Cardiac fibroblast (primary cell): ENCODE measurements at places on chromosomes 7 and 10.

- DNase-seq, result no peak
Observed at GRCh38 chr7:17497136-17497535, 198.7 kb downstream of the AHR start.

DNA sequence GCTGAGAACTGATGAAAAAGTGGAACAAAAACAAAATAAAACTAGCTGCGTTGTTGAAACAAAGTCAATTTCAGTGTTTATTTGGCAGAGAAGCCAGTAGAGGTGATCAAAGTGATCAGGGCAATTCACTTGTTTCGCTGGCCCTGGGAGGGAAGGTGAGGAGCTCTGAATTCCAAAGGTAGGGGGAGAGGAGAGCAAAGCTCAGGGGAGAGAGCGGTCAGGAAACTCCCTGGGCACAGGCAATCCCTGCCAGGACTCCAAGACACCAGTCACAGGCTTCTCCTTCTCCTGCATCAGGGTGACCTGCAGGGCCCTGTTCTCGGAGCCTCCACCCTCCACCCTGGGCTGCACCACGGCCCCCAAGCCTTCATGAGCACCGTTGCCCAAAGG lies 6.8 kb upstream of the KIAA1217 start:
- no peak for DNase-seq

GRCh38 chr10:103930881-103931280 lies 12.9 kb upstream of the STN1 start:
- DNase-seq, result no peak

DNA sequence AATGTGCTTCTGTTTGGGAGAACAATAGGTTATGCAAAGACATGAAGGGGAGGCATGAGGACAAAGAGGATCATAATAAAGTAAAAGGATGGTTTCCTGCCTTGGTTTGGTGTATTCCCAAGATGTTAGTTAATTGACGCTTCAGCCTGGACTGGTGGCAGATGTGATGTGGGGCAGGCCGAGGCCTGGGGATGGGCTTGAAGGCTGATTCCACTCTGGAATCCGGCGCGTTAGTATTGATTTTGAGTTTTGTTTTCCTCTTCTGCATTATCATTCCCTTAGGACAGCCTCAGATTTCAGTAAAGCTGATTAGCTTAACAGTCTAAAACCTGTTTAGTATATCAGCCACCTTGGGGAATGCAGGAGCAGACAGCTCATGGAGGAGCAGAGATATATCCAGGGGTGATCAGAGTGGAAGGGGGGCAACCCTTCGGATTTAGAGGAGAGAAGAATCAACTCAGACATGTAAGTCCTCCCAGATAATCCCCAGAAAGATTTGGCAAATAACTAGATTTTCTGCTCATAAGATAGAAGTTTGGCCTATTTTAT lies 159.8 kb upstream of the MTPN start:
- no peak for DNase-seq

DNA sequence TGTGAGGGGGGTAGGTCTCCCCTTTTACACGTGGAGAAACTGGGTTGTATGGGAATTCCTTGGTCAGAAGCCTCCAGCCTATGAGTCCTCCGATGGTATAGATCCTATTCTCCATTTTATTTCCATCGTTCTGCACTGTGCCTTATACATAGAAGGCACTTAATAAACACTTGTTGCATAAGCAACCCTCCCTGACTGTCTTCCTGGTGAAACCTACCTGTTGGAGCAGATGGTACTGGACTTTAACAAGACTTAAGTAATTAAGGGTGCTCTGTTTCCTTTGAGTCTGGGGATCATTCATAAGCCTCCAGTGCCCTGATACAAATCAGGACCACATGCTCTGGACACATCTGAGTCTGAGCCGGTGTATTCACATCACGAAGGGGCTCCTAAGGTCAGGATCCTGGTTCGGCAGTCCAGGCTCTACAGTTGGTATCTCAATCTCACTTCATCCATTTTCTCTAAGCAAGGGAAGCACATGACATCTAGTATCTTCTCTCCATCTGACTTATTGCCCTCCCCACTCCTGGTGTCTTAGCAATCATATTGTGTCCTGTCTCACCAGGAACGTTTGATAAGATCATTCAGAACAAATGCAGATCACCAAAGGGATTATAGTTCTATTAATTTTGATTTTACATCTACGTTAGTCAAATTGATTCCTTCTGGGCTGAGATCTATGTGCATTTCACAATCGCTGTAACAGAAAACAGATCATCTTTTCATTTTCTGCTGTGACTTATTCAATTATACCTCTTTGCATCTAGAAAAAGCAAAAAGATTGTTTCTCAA lies 22.8 kb upstream of the EZH2 start:
- DNase-seq, result no peak

GRCh38 chr10:113905756-113906155 lies 51.3 kb downstream of the NHLRC2 start:
- DNase-seq, result no peak

- no peak for DNase-seq
Observed at GRCh38 chr10:116723428-116724281, 18.7 kb downstream of the HSPA12A start.

DNA sequence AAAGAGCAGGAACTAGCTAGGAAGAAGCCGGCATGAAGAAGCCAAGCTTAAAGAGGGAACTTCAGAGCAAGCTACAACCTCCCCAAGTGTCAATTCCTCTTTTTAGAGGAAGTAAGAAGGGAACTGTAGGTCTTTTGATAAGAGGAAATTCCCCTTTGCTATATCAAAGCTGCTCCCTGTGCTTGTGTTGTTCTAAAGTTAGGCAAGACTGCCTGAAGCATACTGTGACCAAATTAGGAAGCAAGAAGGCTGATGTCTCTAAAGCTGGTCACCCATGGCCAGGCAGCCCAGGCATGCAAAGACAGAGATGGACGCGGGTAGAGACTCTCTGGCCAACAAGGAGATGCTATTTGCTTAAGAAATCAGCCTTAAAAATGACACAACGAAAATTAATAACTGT lies 87.9 kb downstream of the RNF216 start:
- DNase-seq, result peak; percentile 89

- DNase-seq, result no peak
Observed at GRCh38 chr7:154867068-154867467, 135.9 kb downstream of the PAXIP1 start.

DNA sequence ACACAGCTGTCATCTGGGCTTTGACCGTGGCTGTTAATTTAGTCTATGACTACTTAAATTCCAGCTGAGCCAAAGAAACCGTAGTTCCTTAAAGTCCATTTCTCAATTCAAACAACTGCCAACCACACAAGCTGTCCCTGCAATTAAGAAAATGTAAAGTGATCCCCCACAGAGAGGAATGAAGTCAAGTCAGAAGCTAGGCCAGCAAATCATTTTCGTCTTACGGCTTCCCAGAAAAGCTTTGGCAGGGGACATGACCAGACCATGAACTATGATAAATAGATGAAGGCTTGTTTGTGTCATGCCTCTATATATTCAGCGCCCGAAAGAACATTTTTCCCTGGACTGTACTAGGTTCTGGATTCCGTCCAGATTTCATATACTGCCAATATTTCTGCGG lies 54.6 kb downstream of the HACD1 start:
- peak; percentile 72 for DNase-seq
